Kidney (tissue), 22 donors: ENCODE measurements at places on chromosomes 2 and 18.

DNA sequence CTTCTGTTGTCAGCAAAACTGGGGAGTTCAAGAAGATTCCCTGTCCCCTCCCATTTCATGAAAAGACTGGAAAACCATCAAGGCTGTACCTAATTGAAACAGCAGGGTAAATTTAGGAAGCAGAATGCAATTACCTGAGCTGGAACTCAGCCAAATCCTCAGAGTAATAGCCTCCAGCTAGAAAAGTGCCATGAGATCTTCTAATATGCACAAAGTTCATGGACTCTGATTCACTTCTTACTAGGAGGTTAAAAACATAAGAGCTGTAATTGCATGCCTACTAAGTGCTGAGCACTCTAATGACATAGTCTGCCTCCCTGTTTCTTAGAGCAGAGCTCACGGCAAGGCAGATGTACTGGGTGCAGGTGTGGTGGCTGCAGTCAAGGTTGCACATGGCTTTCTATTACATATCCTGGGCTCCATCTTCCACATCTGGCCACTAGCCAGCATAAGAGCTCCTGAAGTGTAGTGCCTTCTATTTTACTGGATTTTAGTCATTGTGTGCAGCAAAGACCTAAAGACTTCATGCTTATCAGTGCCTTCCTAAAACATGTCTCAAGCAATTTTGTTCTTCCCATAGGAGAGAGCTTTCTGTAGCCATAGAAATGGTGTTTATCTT, 341.7 kb downstream of the PTPRM start:
- no peak for DNase-seq

- DNase-seq: no peak
Measured at GRCh38 chr2:170218931-170219330, 41.0 kb downstream of the MYO3B start.

DNA sequence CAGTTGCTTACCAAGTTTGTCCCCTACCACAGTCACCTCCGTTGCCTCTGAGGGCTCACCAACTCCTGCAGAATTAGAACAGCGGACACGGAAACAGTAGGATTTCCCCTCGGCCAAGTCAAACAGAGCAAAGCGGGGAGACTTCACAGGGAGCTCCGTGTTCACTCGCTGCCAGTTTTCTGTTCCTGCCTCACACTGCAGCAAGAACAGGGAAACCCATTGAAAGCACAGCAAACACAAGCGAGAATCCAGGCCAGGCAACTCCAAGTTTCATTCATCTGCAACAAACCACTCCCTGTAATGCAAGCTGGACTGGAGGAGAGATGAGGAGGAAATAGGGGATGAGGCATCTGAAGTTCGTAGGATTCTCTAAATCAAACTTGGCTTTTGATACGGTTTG, 84.2 kb downstream of the MYOM1 start:
- DNase-seq: no peak

DNA sequence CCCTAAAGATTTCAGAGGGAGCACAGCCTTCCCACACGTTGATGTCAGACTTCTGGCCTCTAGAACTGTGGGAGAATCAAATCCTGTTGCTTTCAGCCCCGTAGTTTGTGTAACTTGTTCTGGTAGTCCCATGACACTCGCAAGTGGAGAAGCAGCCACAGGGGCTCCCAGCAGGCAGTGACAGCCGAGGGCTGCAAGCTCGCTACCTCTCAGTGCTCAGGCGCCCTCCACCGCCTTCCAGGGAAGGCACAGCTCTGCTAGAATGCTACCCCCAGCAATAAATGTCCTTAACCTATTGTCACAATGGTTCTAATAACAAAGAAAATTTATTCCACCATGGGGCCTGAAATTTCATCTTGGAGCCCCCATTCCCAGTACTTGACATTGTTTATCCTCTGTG, 143.1 kb upstream of the ZNF236 start:
- peak; percentile 71 for DNase-seq

DNA sequence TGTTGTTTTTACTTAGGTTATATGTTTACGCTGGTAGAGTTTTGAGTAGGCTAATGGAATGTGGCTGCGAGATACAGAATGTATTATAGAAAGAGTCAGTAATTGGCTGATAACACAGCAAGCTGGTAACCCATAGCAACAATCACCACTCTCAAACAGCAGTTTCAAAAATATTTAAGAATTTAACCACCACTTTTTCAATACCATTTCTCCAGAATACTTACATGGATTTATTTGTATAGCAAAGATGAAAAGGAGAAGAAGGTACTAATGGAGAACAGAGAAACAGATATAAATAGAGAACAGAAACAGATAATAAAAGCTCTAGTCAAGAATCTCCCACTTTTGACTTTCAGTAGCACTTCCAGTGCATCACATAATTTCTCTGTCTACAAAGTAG, 188.3 kb upstream of the SLC39A10 start:
- DNase-seq: no peak
